Foreskin melanocyte (primary cell): ENCODE measurements at places on chromosomes 4 and X.

GRCh38 chr4:93237521-93237920, 591.0 kb upstream of the ATOH1 start:
- no peak for DNase-seq

DNA sequence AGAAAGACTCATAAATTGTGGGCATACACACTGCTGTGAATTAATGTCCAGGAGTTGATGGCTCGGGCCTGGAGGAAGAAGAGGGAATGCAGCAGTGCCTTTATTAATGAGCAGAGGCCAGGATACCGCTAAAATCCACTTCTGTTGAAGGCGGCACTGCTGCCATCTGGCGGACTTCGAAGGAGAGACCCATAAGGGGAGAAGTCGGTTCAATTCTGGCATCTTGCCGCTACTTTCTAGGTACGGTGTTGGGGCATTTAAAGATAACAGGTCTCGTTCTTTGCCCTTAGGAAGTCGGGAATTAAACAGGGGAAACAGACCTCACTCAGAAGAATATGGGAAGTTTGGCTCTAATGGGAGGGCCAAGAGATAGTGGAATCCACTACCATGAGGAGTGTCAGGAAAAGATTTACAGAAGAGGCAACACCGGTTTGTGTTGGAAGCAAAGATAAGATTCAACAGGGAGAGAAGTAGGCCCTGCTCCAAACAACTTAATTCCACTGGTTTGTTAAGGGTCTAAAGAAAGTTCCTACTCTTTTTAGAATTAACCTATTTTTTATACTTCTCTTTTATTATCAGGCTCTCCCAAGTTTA, 133.6 kb upstream of the GIMD1 start:
- DNase-seq, result peak; percentile 35

GRCh38 chr4:107380836-107381438, 339.1 kb downstream of the PAPSS1 start:
- DNase-seq, result no peak

GRCh38 chr4:111556141-111556781, 589.0 kb upstream of the FAM241A start:
- DNase-seq, result no peak

DNA sequence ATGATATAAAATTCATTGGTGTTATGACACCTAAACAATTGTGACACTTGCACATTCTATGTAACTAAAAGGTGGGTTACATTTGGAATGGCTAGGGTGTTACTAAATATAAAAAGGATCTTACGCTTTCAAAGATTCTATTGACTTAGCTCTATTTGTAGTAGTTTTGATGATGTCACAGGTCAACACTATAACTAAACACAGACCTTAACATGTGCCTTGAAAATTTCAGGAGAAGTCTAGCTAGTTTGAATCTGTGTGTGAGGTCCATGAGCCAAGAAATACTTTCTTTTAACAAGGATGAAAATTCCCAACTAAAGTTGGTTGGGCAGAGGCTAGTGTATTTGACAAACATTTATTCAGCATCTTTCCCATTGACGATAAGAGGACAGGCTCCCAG, 298.0 kb downstream of the GPAT3 start:
- DNase-seq, result no peak
